H7 (cell line): ENCODE measurements at places on chromosomes 2 and 18.

DNA sequence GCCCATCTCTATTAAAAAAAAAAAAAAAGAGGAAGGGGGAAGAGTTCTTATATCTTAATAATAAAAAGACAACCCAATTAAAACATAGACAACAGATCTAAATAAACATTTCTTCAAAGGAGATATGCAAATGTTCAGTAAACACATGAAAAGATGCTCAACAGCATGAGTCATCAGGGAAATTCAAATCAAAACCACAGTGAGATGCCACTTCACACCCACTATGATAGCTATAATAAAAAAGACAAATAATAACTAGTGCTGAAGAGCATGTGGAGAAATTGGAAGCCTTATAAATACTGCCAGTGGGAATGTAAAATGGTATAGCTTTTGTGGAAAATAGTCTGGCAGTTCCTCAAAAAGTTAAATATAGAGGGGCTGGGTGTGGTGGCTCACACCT, 61.5 kb upstream of the CYP20A1 start:
- DNase-seq: no peak

DNA sequence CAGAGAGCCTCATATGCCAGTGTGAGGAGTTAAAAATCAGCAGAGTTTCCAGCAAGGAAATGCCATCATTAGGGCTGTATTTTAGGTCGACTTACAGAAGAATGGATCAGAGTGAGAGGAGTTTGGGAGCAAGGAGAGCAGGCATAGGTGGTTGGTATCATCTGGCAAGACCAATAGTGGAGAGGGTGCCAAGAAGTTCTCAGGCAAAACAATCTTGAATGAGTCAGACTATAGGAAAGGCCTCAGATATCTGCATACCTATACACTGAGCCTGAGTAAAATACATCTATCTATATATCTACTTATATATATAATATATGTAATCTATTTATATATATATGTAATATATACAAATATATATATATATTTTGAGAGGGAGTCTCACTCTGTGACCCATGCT, 57.3 kb downstream of the TMEFF2 start:
- DNase-seq: no peak

DNA sequence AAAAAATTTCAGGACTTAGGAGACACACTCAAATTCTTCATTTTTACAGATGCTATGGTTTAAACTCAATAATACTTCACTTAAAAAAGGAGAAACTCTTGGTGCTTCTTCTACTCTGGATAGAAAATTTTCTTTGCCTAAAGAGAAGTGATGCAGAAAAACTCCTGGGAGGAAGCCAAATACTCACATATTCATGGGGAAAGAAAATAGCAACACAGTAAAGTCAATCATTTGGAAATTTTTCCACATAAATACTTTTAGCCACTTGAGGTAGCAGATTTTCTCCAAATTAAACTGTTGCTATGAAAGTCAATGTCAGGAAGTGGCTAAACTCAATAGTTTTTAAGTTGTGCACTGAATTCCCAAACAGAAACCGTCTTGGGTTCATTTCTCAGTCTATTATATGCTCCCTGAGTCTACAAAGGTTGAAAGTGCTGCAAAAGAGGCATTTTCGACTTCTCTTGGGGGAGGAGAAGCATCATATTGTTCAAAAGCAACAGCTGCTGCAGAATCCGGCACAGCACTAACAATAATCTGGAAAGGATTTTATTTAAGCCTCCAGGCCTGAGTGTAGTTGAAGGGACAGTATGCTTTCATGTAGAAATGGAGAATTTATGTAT, 81.1 kb downstream of the UPP2 start:
- no peak for DNase-seq

GRCh38 chr2:68766376-68766845, 31.8 kb downstream of the ARHGAP25 start:
- DNase-seq: no peak

DNA sequence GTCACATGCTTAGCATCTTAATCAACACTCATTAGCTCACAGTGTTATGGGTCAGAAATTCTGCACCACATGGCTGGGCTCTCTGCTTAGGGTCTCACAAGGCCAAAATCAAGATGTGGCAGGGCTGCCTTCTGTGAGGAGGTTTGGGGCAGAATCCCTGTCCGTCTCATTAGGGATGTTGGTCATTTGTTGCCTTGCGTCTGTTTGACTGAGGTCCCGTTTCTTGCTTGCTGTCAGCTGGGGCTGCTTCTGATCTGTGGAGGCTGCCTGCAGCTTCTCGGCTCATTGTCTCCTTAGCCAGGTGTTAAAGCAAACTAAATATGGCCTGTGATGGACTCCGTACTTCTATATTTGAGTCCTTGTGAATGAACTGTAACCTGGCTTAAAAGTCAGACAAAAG, 146.5 kb downstream of the NDUFA10 start:
- DNase-seq: no peak

DNA sequence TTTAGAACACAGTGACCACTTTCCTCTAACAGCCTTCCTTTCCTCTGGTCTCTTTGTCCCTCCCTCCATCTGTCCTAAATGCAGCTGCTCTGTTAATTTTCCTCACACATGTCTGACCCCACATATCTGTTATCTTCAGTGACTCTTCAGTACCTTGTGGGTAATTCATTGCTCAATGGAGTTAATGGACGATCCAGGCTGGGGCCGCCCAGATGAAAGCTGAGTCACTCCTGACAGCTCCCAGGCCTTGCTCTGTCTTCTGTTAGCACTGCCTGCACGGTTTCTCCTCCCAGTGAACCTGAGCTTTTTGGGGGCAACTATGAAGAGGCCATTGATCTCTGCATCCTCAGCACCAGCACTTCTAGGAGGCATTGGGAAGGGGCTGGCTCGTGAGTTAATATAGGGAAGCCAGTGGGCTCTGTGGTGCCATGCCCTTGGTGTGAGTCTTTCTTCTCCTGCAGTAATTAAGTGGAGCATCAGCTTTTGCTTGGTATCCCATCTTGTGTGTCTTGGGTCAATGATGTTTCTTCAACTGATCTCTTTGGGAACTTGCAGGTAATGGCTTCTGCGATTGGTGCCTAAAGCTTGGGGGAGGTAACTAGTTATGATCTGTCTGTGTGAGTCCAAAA, 67.3 kb downstream of the SNORC start:
- DNase-seq: no peak

DNA sequence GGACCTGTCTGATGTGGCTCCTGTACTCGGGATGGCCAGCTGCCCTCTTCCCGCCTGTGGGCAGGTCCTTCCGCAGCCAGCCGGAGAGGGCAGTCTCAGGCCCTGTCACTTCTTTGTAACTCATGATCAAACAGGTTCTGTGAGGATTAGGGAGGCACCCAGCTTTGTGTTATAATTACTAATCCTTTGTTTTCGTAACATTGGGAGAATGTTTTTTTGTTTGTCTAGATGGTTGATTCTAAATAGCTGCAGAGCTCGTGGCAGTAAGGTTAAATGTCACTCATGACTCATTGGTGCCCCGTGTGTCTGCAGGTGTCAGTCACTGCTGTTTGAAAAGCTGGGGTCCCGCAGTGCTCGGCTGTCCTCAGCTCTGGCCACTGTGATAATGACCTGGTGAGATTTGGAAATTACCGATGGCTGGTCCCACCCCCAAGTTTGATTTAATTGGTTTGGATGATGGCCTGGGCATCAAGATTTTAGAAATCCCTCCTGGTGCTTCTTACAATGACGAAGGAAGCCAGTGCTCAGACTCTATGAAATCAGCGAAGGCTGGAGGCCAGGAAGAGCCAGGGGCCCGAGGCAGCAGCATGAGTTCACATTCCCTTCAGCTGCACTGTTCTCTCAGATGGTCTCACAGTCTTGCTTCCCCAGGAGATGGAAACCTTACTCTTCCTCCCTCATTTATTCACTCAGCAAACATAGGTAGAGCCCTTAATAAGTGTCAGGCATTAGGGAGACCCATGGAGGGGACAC, 172.8 kb downstream of the VAPA start:
- DNase-seq: no peak
